Globus pallidus (tissue), 1 donor: ENCODE measurements at places on chromosomes 11 and 22.

DNA sequence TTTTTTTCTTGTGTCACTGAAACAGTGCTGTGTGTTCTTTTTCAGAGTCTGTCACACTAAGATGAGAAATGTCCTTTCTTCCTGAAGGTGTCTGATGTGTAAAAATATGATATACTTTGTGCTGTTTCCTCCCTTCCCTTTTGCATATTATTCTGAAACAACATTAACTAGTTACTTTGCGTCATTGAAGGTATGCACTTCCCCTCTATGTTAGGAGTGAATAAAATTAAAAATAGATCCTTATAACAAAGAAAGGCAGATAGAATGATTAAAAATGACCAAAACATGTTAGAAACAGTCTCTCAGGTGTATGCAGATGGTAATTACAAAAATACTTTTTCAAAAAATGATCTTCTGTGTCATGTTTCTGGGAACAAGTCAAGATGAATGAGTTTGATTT, 1.6 kb upstream of the RAB30 start:
- no peak for DNase-seq

GRCh38 chr22:22178355-22178965, 66.1 kb upstream of the VPREB1 start:
- DNase-seq = no peak

GRCh38 chr11:91187314-91187713, 964.5 kb upstream of the CHORDC1 start:
- DNase-seq = no peak

DNA sequence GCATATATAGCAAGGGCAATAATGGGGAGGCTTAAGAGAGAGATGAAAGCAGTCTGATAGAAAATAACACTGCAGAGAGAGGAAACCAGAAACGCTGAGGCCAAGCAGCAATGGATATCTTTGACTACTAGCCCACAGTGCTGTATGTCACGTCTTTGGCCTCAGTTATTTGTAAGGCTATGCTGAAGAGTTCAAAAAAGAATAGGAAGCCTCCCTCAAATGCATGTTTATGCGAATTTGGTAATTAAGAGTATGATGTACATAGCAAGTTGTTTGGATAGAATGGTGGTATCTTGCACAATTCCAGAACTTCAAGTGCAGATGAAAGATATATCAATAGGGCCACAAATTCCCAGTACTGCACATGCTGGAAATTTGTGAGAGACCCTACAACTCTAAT, 89.2 kb downstream of the MPPED2 start:
- no peak for DNase-seq
